ENCODE measurements at places on chromosomes 3 and 15. TPM values are rescaled to one million over a fixed set of nuclear protein-coding genes. Genes with fewer than 3 reads are reported as not detected.

Gene LYZL4
- not detected for total RNA-seq

- no peak for DNase-seq
Observed at GRCh38 chr3:171268677-171269076, 191.5 kb downstream of the TNIK start.

GRCh38 chr15:39804026-39804425 is 21.4 kb upstream of the FSIP1 start:
- DNase-seq, result no peak

- no peak for DNase-seq
Observed at GRCh38 chr3:177679568-177680471, 482.5 kb upstream of the TBL1XR1 start.

Gene GOLGA6L9
- 8.4 TPM for total RNA-seq

Gene PLA2G4D
- total RNA-seq, result not detected

Gene UQCC5
- 1.4 TPM for total RNA-seq

- no peak for DNase-seq
Observed at GRCh38 chr3:149163066-149163465, 33.6 kb downstream of the HPS3 start.

GRCh38 chr3:172244011-172244410 is 204.2 kb downstream of the GHSR start:
- DNase-seq, result no peak

DNA sequence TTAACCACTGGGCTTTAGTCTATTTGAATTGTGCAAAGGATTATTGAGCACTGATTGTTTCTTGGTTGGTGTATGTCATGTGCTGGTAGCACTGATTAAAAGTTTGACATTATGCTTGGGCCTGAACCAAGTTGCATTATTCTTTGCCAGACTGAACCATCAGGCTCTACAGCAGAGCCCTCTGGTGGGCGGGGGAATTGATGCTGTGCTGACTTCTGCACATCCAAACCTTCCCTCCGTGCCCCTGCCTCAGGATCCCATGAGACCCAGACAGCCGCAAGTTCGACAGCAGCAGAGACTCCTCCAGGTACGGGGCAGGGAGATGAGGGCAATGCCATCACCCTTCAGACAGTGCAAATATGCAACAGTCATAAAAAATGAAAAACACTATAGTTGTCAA is 28.4 kb upstream of the P2RY12 start:
- DNase-seq, result no peak

DNA sequence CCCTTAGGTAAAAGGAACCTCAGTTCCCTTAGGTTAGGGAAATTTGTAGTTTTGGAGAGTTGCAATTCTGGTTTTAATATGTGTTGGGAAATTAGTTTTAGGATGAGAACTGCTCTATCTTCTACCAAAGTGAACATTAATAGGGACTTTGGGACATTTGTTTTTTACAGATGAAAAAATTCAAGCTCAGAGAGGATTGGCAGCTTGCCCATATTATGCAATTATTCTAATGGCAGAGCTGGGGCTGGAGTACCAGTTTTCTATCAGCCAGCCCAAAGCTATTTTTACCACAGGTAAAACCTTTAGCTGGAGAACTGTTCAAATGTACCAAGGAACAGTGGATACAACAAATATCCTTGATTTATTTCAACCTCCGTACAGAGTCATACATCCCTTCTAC is 127.0 kb downstream of the CPNE4 start:
- no peak for DNase-seq

- no peak for DNase-seq
Observed at GRCh38 chr3:148853076-148853475, 12.0 kb upstream of the CPA3 start.

- no peak for DNase-seq
Observed at GRCh38 chr3:188339410-188340295, 185.7 kb downstream of the LPP start.

Gene SLC9C1
- 3.2 TPM for total RNA-seq

GRCh38 chr3:143676021-143676420 is 172.2 kb downstream of the SLC9A9 start:
- no peak for DNase-seq

- no peak for DNase-seq
Observed at GRCh38 chr3:30508339-30508738, 98.1 kb upstream of the TGFBR2 start.

Gene CCR8
- total RNA-seq, result 1.1 TPM

GRCh38 chr3:127206154-127206553 is 13.2 kb downstream of the PRR23E start:
- DNase-seq, result no peak

Gene UCN2
- 2.4 TPM for total RNA-seq

GRCh38 chr3:52403271-52403841 is 41.5 kb downstream of the SEMA3G start:
- no peak for DNase-seq

GRCh38 chr15:49876401-49877038 is 242.5 kb downstream of the ATP8B4 start:
- DNase-seq, result no peak

- no peak for DNase-seq
Observed at GRCh38 chr3:42750834-42751233, 22.2 kb downstream of the CCDC13 start.

- DNase-seq, result no peak
Observed at GRCh38 chr3:28739647-28740046, 391.0 kb upstream of the AZI2 start.

Gene NR1I2
- total RNA-seq, result not detected

Gene U2SURP
- total RNA-seq, result 107 TPM

DNA sequence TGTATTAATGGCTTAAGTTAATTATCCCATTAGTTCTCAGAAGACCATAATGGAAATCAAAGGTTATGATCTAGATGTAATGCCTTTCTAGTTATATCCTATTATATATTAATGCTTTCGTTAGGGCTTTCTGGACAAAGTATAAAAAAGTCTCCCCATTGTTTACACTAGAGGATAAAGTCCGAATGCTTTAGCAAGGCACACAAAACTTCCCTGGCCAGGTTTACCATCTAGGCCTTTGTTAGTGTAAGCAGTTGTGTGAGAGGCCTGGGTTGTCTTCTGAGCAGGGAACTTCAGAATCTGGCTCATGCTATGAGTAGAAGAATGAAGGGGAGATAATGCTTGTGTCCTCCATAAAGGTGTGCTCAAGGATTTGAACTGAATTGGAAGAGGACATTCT is 106.3 kb upstream of the MEIS2 start:
- no peak for DNase-seq

Gene GOLGA8R
- 8.5 TPM for total RNA-seq

Gene TMEM42
- total RNA-seq, result 9.7 TPM

Gene GOLGA8G
- not detected for total RNA-seq

- no peak for DNase-seq
Observed at GRCh38 chr3:94627689-94628088, 564.8 kb downstream of the NSUN3 start.

DNA sequence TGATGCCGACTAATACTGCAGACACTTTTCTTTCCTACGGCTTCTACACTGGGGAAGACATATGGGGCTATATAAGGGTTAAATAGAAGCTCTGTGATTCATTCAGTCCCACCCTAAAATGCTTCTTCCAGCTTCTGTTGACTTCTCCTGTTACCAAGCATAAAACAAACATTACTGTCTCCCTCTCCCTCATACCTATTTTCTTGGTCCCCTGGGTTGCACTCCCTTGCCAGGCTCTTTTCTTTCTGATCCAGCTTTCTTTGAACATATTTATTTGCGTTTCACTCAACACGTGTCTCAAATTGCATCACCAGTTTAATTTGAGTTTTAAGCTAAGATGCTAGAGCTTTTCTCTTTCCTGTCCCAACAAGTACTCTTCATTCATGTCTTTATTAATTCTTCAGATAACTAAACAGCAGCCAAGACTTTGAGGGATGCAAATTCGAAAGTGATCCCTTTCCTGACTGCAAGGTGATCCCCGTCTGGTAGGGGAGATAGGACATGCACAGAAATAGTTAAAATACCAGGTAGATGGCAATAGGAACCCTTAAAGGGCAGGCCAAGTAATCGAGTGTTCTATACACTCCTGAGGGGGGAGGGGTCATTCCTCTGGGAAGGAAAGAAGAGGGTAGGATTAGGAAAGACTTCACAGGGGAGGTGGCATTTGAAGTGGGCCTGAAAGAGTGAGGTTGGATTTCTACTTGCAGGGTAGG is 198.6 kb upstream of the BCL6 start:
- DNase-seq, result peak; percentile 76

Gene TEX264
- 37.6 TPM for total RNA-seq

- peak; percentile 97 for DNase-seq
Observed at GRCh38 chr3:127786353-127787070, 35.8 kb downstream of the MGLL start.

Gene DPPA2
- total RNA-seq, result not detected

DNA sequence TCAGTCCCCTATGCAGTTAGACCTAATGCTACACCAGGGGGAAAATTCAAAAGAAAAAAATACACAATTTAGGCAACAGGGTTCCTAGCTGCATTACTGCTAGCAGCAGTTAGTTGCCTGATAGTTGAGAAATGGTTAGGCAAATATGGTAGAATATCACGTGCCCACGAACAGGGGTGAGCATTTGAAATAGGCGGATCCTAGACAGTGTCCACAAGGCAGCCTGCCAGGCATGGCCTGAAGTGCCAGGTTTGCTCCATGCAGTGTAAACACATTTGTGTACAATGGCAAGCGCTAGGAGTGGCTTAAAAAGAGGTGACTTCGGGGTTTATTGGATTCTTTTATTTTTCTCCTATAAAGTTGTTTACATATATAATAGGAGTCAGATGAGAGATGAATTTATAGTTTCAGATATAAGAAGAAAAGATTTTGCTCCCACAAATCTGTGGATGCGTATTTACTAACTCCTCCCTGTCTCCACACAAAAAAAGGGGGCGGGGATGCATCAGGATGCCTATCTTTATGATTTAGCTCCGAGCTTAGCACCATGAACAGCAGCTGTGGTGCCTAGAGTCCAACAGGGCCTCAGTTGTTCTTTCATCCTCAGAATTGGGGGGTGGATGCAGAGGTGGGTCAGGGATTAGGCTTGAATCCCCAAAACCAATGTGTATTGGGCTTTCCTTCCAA is 3.9 kb upstream of the TGM4 start:
- DNase-seq, result no peak

GRCh38 chr15:77634266-77634962 is 1.7 kb upstream of the LINGO1 start:
- DNase-seq, result peak; percentile 70

- peak; percentile 71 for DNase-seq
Observed at GRCh38 chr15:55587321-55588069, 650 bp downstream of the PYGO1 start.

Gene MCF2L2
- total RNA-seq, result 2.6 TPM

DNA sequence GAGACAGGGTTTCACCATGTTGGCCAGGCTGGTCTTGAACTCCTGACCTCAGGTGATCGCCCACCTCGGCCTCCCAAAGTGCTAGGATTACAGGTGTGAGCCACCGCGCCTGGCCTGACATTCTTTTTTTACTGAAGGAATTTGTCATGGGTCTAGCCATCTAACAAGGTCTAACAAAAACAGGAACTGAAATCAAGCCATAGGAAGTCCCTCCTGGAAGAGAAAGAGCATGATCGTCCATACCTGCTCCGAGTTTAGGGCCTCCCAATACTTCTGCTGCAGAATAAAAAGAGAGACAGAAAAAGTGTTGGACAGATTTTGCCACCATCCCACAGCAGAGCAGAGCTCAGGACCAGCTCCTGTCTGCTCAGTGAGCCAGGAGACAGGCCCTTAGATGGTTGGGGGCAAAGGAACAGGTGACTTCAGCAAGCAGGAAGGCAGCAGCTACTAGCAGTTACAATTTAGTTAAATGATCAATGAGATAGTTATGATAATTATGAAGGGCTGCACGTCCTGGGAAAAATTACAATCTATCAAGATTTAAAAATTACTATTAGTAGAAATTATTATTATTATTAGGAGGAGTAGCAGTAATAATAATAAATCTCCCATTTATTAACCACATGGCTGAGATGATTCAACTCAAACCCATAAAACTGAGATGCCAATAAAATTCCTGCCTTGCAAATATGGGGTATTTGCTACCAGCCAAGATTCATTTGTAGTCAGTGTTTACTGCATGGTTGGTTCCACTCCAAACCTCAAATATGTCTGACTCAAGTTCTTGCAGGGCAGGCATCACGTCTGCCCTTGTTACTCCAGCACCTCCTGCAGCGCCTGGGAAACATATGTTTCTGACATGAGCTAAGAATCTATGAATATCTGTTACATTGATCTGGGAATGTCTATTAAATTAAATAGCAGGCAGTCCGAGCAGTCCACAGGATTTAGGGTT is 40.1 kb downstream of the TMEM44 start:
- no peak for DNase-seq

DNA sequence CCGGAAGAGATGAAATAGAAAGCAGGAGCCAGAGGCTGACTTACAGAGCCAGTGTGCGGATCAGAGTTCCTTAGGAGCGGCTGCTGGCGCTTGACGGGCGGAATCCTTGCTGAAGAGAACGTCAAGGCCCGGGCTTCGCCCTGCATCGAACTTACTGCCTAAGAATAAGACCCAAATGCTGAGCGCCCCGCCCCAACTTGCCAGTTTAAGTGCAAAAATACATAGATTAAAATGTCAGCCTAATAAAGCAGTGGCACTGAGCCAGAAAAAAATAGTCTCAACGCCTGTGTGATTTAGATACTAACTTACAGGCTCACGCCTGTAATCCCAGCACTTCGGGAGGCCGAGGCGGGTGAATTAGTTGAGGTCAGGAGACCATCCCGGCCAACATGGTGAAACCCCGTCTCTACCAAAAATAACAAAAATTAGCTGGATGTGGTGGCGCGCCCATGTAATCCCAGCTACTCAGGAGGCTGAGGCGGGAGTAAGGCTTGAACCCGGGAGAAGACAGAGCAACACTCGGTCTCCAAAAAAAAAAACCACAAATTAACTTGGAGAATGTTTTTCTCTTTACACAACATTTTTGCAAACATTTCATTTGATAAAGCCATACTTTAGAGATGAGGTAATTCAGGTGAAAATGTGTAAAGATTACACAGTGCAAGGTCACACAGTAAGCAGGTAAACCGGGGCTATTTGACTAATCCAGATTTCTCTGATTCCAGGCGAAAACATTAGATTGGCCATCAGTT is 1.2 kb upstream of the UBP1 start:
- DNase-seq, result no peak

DNA sequence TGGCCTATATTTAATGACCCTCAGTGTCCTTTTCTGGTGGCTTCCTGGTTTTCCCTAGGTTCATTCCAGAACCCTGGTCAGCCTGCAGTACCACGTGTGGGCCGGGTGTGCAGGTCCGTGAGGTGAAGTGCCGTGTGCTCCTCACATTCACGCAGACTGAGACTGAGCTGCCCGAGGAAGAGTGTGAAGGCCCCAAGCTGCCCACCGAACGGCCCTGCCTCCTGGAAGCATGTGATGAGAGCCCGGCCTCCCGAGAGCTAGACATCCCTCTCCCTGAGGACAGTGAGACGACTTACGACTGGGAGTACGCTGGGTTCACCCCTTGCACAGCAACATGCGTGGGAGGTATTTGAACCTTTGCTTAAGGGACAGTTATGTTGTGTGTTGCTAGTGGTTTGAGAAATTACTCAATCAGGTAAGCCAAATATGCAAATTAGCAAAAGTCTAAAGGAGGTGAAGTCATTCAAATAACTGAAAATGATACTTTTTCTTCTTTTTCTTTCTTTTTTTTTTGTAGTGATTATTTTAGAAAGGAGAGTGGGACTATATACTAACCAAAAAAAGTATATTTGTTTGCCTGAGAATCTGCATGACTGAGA is 259.2 kb downstream of the ADAMTSL3 start:
- DNase-seq, result no peak
